ENCODE measurements at places on chromosomes 2 and 18. TPM values are rescaled to one million over a fixed set of nuclear protein-coding genes. Genes with fewer than 3 reads are reported as not detected.

DNA sequence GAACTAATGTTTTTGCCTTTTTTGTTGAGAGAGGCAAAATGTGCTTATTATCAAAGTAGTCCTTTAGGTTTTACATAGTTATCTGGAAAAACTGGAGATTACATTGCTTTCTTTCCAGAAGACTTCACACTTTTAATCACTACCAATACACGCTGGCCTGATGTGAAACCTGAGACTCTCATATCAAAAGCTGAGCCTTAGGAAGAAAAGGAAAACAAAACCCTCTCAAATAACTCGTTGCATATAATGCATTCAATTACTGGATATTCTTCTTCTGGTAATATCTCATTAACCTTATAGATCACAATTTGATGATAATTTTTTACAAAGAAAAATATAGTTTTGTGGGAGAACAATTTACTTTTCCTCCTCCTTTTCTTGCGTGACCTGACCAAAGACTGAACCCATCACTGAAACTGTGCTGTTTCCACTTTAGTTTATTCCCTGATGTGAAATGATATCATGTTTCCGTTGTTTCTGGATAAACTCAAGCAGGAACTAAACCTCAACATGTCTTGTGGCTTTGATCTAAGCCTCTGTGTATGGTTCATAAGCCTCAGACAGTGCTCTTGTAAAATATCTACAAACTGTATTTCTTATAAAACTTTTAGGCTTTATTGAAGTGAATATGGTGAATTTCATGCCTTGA is 332.4 kb downstream of the GULP1 start:
- no peaks in the 10 kb centered on the region for H3K36me3 ChIP-seq
- H3K4me1 ChIP-seq = no peaks in the 10 kb centered on the region
- H3K27ac ChIP-seq = no peak overlapping the region
- no peak for DNase-seq
- H3K27me3 ChIP-seq = no peaks in the 10 kb centered on the region

GRCh38 chr2:11750422-11750821 is 4.0 kb downstream of the LPIN1 start:
- H3K36me3 ChIP-seq = no peaks in the 10 kb centered on the region
- H3K4me3 ChIP-seq = no peak overlapping the region
- H3K27me3 ChIP-seq = no peaks in the 10 kb centered on the region
- H3K4me1 ChIP-seq = peaks cover 51% of the 10 kb centered on the region
- H3K27ac ChIP-seq = no peak overlapping the region
- DNase-seq = no peak

GRCh38 chr18:22839340-22839821 is 93.7 kb upstream of the RBBP8 start:
- H3K27me3 ChIP-seq = peaks cover 77% of the 10 kb centered on the region
- no peak overlapping the region for H3K4me3 ChIP-seq
- no peak for DNase-seq

- H3K4me1 ChIP-seq = no peaks in the 10 kb centered on the region
- no peak overlapping the region for H3K27ac ChIP-seq
- no peak overlapping the region for H3K4me3 ChIP-seq
- no peaks in the 10 kb centered on the region for H3K36me3 ChIP-seq
- H3K27me3 ChIP-seq = peaks cover 3% of the 10 kb centered on the region
Measured at GRCh38 chr2:99652862-99653261, 163.0 kb upstream of the REV1 start.

GRCh38 chr2:240739797-240740196 is 48.1 kb downstream of the AQP12A start:
- no peak for DNase-seq
- H3K4me1 ChIP-seq = no peaks in the 10 kb centered on the region
- H3K4me3 ChIP-seq = no peak overlapping the region
- H3K27me3 ChIP-seq = no peaks in the 10 kb centered on the region

DNA sequence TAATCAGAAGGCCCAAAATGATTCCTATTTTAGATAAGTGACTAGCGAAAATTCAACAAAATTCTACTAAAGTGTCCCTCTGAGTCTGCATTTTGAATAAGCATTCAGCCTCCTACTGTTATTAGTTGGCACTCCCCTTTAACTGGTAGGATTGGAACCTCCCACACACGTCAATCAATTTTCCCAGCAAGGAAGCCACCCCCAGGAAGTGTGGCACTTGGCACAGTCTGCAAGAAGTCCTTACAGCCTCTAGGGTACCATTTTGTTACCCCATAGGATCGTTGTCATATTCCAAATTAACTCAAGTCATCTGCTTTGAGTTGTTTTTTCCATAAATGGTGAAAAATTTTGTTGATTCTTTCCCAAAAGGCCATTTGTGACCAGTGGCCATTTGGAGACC is 33.8 kb upstream of the POU3F3 start:
- no peak overlapping the region for H3K27ac ChIP-seq
- H3K4me1 ChIP-seq = no peaks in the 10 kb centered on the region
- no peaks in the 10 kb centered on the region for H3K27me3 ChIP-seq
- H3K4me3 ChIP-seq = no peak overlapping the region
- no peak for DNase-seq
- H3K36me3 ChIP-seq = no peaks in the 10 kb centered on the region

DNA sequence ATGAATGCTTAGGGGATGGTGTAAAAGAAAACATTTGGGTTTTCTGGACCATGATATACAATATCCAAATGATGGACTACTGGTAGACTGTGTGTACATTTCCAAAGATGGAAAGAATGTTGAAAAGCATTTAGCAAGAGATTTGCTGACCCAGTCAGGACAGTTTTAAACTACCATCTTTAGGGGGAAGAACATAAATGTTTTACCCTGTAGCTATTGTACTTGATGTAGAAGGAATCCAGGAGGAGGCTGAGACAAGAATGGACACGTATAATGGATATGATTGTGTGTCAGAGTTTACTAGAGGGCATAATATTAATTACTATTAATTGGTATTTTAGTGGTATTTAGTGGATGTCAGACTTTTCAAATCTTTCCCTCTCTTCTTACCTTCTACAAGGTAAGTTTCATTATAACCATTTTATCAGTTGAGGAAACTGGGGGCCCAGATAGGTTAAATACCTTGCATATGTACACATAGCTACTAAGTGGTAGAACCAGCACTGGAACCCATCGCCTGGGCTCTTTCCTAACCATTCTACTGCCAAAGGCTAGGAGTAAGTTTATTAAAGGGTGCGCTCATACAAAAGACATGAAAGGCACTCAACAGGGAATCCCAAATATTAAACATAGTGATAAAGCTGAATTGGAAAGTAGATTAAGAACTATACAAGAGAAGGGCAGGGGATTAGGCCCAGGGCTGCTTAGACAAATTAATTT is 8.9 kb downstream of the TACR1 start:
- H3K4me1 ChIP-seq = no peaks in the 10 kb centered on the region
- H3K36me3 ChIP-seq = no peaks in the 10 kb centered on the region
- peaks cover 4% of the 10 kb centered on the region for H3K27me3 ChIP-seq
- no peak for DNase-seq

GRCh38 chr2:145283131-145283530 is 763.2 kb upstream of the ZEB2 start:
- H3K27me3 ChIP-seq = no peaks in the 10 kb centered on the region
- no peak overlapping the region for H3K4me3 ChIP-seq
- H3K36me3 ChIP-seq = no peaks in the 10 kb centered on the region
- H3K4me1 ChIP-seq = no peaks in the 10 kb centered on the region

GRCh38 chr2:157662401-157662800 is 33.7 kb upstream of the ACVR1C start:
- H3K4me1 ChIP-seq = no peaks in the 10 kb centered on the region
- peak; percentile 45 for DNase-seq
- H3K4me3 ChIP-seq = no peak overlapping the region
- no peaks in the 10 kb centered on the region for H3K27me3 ChIP-seq
- H3K27ac ChIP-seq = no peak overlapping the region

DNA sequence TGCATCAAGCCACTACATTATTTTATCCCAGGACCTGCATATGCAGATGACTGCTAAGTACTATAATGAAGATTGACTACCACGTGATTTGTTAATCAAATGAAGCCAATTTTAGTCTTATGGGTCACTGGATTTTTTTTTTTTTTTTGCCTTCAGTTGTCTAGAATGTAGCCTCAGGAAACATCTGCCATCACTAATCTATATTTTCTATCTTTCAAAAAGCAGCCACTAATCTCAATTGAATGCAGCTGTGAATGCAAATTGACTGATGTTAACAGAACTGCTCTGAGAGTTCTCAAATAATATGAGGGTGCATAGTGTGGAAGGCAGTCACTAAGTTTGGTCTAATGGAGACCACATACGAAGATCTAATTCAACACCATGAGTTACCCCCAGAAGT is 106.3 kb downstream of the ABCA12 start:
- H3K27ac ChIP-seq = no peak overlapping the region
- no peaks in the 10 kb centered on the region for H3K27me3 ChIP-seq
- no peak overlapping the region for H3K4me3 ChIP-seq
- no peak for DNase-seq

- no peak overlapping the region for H3K4me3 ChIP-seq
- H3K27ac ChIP-seq = no peak overlapping the region
- H3K36me3 ChIP-seq = no peaks in the 10 kb centered on the region
- no peak for DNase-seq
- H3K27me3 ChIP-seq = no peaks in the 10 kb centered on the region
- H3K4me1 ChIP-seq = no peaks in the 10 kb centered on the region
Measured at GRCh38 chr2:86592547-86593230, 29.4 kb upstream of the CHMP3 start.

GRCh38 chr2:46114996-46115395 is 182.2 kb upstream of the EPAS1 start:
- H3K36me3 ChIP-seq = no peaks in the 10 kb centered on the region
- H3K27ac ChIP-seq = no peak overlapping the region
- H3K27me3 ChIP-seq = no peaks in the 10 kb centered on the region
- H3K4me1 ChIP-seq = peaks cover 43% of the 10 kb centered on the region
- H3K4me3 ChIP-seq = no peak overlapping the region

DNA sequence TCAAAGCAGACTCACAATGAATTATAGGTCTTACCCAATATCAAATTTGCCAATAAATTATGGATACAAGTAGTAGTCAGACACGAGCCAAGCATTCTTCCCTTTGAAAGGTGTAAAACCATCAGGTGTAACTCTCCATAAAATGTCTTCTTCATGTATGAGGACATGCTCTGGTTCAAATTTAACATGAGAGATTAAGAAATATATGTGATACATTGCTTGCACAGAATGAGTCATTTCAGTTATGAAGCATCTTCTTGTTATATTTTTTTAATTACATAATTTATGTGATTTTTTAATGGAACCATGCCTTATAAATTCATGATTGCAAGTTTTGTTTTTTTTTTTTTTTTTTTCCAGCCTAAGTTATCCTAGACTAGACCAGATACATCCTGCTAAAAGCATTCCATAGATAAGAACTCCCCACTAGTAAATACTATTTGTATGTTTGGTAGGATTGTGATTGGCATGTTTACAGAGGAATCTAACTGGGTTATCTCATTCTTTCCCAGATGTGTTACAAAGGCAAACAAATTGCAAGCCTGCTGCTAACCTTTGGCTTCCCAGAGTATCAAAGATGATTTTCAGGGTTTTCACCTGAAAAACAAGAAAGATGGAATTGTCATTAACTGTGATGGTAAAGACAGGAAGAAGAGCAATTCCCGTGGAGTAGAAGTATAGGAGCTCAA is 621.9 kb downstream of the XIRP2 start:
- peak overlapping the region; percentile 63 for H3K27ac ChIP-seq
- H3K27me3 ChIP-seq = no peaks in the 10 kb centered on the region
- no peak for DNase-seq
- H3K4me1 ChIP-seq = peaks cover 19% of the 10 kb centered on the region
- no peaks in the 10 kb centered on the region for H3K36me3 ChIP-seq

- H3K27me3 ChIP-seq = no peaks in the 10 kb centered on the region
- H3K4me3 ChIP-seq = no peak overlapping the region
- peaks cover 6% of the 10 kb centered on the region for H3K36me3 ChIP-seq
- no peak for DNase-seq
Measured at GRCh38 chr2:53854678-53855077, 5.1 kb downstream of the GPR75 start.

GRCh38 chr2:223221139-223221835 is 169.3 kb downstream of the KCNE4 start:
- H3K4me1 ChIP-seq = no peaks in the 10 kb centered on the region
- H3K36me3 ChIP-seq = no peaks in the 10 kb centered on the region
- H3K4me3 ChIP-seq = no peak overlapping the region
- no peaks in the 10 kb centered on the region for H3K27me3 ChIP-seq

GRCh38 chr2:148812306-148812705 is 62.7 kb upstream of the KIF5C start:
- H3K36me3 ChIP-seq = no peaks in the 10 kb centered on the region
- H3K4me1 ChIP-seq = peaks cover 2% of the 10 kb centered on the region
- no peaks in the 10 kb centered on the region for H3K27me3 ChIP-seq
- H3K4me3 ChIP-seq = no peak overlapping the region

- DNase-seq = no peak
- H3K27ac ChIP-seq = no peak overlapping the region
- no peaks in the 10 kb centered on the region for H3K36me3 ChIP-seq
Measured at GRCh38 chr2:230874456-230874855, 9.7 kb downstream of the ITM2C start.

- no peak for DNase-seq
- H3K27me3 ChIP-seq = peaks cover 50% of the 10 kb centered on the region
- no peak overlapping the region for H3K4me3 ChIP-seq
- peaks cover 16% of the 10 kb centered on the region for H3K4me1 ChIP-seq
Measured at GRCh38 chr18:72539901-72540300, 4.2 kb downstream of the CBLN2 start.

DNA sequence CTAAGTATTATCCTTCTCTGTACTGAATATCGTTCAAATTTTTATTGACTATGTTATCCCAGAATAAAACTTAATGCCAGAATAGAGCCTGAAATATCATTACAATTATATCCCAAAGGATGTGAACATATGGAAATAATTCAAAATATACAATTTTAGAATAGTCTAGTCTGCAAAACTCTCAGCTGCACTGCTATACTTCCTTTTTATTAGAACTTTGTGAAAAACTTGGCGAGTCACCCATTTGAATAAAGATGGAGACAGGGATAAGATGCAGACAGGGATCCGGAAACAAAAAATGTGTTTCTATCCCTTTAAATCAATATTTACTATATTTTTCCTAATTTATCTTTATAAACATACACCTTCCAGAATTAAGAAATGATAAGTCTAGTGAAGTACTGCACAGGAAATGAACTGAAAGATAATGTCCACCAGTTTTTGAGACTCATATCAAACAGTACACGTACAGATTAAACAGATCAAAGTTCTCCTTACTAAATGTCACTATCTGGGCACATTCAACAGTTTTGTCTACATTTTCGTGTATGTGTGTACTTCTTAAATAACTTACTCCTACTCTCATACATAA is 107.8 kb downstream of the MEP1B start:
- no peak overlapping the region for H3K4me3 ChIP-seq
- peaks cover 8% of the 10 kb centered on the region for H3K27me3 ChIP-seq
- H3K36me3 ChIP-seq = no peaks in the 10 kb centered on the region
- no peak overlapping the region for H3K27ac ChIP-seq

Gene ITGB1BP1
- total RNA-seq = 95.5 TPM

Gene CFC1
- not detected for total RNA-seq

Gene KATNAL2
- total RNA-seq = 1.3 TPM

Gene ANKRD36
- 55.0 TPM for total RNA-seq

Gene CABYR
- 11.4 TPM for total RNA-seq

Gene NEB
- total RNA-seq = 3.6 TPM

Gene CAB39
- total RNA-seq = 57.3 TPM

Gene GPR45
- total RNA-seq = not detected

Gene CNDP1
- total RNA-seq = not detected

Measured in endothelial cell of umbilical vein (primary cell).